ENCODE measurements at places on chromosomes 11 and 22.

DNA sequence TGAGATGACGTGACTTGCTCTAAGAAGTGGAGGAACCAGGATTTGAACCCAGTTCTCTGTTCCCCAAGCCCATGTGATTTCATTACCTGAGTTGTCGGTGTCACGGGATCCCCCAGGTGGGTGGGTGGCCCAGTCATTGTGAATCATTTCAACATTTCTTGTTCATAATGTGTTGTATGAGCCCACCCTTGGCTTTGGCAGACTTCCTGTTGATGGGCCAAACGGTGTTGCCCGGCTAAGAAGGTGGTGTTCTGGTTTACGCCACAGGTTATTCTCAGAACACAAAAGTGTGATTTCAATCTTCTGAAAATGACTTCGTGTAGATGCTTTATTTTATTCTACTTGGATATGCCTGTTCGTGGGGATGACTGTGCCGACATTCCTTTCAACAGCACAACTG lies 21.6 kb upstream of the ST14 start:
- no peak for DNase-seq

- no peak for DNase-seq
These were observed 196.2 kb downstream of the SOX6 start for GRCh38 chr11:16160146-16160545.

DNA sequence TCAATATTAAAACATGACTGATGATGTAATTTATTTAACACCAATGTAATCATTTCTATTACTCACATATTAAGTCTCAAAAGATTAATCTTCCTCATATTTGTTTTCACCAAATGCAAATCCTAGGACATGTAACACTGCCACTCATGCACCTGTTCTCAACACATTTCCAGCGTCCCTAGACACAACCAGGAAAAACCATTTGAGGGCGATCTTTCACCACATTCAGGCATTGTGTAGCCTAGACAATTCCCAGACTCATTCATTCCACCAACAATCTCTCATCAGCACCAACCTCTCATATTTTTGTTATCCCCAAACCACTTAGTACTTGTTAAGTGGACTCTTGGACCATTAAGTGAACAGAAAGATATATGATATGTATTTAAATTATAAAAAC lies 66.1 kb downstream of the SLC36A4 start:
- DNase-seq: peak; percentile 47

GRCh38 chr11:67410369-67410831 lies 5.1 kb upstream of the CARNS1 start:
- DNase-seq: no peak

- no peak for DNase-seq
These were observed 38.6 kb upstream of the SPTBN2 start for GRCh38 chr11:66767666-66768065.

DNA sequence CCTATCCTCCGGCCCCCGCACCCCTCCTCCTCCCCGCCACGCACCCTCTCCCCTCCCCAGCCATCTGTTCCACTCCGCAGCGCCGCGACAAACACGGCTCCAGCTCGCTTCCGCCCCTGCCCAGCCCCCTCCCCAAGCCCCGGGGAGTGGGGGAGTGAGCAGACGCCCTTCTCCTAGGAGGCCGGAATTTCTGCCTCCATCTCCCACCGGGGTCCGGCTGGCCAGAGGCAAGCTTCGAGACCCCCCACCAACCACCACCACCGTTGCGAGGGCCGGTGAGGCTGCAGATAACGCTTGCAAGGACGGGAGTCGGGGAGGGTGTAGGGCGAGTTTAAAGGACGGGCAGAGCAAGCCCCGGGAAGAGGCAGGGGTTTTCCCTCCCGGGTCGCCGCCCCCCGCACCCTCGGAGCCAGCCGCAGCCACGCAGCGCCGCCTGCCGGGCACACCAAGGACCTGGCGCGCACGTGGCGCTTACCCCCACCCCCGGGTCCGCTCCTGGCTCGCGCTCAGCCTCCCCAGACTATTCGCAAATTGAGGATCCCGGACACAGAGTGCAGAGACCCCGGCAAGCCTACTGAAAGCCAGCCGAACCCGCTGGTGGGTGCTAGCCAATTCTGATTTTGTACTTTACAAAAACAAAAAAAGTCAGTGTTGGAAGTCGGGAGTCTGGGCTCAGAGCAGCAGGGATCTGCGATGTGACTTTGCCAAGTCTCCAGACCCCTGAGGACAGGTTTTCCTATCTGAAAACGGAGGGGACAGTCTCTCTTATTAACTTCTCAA lies 22.6 kb downstream of the RTN4RL2 start:
- DNase-seq: peak; percentile 69

DNA sequence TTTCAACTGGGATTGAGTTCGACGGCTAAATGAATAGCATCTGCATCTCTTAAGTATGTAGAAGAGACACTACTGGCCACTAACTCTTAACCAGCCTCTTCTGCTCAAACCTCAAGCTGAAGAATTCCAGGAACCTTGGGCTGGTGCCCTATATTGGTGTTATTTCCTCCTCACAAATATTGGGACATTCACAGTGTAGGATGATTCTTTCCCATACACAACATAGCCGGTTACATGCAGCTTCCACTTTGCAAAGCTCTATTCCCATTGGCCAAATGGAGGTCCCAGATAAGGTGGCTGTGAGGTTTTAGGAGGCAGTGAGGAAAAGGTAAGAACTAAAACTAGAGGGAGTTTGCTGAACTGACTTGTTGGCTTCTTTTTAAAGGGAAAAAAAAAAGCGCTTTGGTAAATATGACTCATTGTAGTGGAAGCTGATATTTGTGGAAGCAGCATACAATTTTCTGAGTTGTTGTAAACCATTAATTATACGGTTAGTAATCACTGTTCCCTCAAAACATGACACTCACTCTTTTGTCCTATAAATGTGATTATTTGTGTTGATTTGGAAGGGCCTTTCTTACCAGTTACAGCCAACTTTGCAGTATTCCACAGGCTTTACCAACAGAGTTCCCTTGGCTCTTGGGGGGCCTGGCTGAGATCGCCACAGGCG lies 17.6 kb downstream of the C22orf31 start:
- DNase-seq: no peak
